M059J (cell line): ENCODE measurements at places on chromosomes 6 and 20. TPM values are rescaled to one million over a fixed set of nuclear protein-coding genes. Genes with fewer than 3 reads are reported as not detected.

SMIM13 gene
- 16.4 and 26.8 TPM in 2 replicates for total RNA-seq

KHDC1L gene
- total RNA-seq, result not detected in 2 replicates

ID4 gene
- total RNA-seq, result 5.2 and 8.5 TPM in 2 replicates

PDE7B gene
- total RNA-seq, result 3.5 and 3.6 TPM in 2 replicates

HSPA12B gene
- total RNA-seq, result 0.05 TPM in 1 of 2 replicates, not detected in the other

ECHDC1 gene
- total RNA-seq, result 64.1 and 71.8 TPM in 2 replicates
